Stimulated activated memory B cell treated with anti-CD40 and anti-IgM and Interleukin-4, amounts not matched to agents 10 μg/mL and 1 μg/mL and 100 μg/mL, for 72 hours (primary cell): ENCODE measurements at places on chromosomes 3 and 15.
A peak's percentile ranks its signal among the peaks of the same experiment; 100 is the strongest.

- ATAC-seq, result no peak
These were observed 3.5 kb downstream of the PLXND1 start for GRCh38 chr3:129602730-129603560.

- no peak for ATAC-seq
These were observed 263.0 kb downstream of the TLE3 start for GRCh38 chr15:69834761-69835160.

- ATAC-seq, result no peak
These were observed 198.0 kb upstream of the PFN2 start for GRCh38 chr3:150168698-150169097.

DNA sequence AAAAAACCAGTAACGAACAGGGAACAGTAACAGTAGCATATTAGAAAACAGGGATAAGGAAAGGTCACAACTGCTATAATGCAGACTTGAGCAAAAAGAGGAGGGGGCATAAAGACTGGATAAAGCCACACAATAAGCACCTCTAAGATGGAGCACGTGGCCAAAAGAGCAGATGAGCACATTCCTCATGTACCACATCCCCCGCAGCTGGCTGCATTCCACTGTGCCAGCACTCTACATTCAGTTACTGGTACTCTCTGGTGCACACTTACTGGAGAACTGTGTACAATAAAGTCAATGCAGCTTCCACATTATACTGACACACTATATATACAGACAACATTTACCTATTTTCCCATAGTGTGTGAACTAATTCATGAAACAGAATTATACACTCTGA is 64.7 kb downstream of the UBE3A start:
- no peak for ATAC-seq

- ATAC-seq, result no peak
These were observed 745.0 kb upstream of the BCHE start for GRCh38 chr3:166582236-166582635.

DNA sequence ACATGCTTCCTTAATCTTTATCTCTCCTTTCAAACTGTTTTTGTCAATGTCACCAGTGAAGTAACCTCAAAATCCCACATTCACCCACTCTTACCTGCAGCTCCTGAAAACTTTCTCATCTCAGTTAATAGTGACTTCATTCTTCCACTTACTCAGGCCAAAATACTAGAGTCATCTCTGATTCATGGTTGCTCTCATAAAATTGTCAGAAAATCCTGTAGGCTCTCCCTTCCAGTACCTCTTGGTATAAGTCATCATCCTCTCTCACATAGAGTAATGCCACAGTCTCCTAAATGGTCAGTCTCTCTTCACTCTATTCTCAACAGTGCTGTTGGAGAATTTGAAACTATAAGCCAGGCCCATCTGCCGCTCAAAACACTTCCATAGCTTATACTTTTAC is 34.9 kb upstream of the POU1F1 start:
- ATAC-seq, result no peak

GRCh38 chr3:170953736-170954135 is 45.3 kb upstream of the EIF5A2 start:
- no peak for ATAC-seq

DNA sequence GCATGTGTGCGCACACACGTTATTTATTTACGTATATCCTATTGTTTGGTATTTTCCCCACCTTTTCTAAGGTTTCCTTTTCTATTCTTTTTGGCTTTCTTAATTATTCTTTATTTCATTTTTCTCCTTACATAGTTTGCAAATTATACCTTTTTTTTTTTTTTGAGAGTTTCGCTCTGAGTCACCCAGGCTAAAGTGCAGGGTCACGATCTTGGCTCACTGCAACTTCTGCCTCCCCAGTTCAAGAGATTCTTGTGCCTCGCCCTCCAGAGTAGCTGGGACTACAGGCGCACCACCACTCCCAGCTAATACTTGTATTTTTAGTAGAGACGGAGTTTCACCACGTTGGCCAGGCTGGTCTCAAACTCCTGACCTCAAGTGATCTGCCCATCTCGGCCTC is 20.0 kb upstream of the CILP start:
- ATAC-seq, result no peak

- no peak for ATAC-seq
These were observed 66.2 kb downstream of the SAMMSON start for GRCh38 chr3:70065696-70066253.

- no peak for ATAC-seq
These were observed 63.0 kb downstream of the RPL39L start for GRCh38 chr3:187076297-187076696.

GRCh38 chr15:85588677-85589076 is 206.0 kb downstream of the KLHL25 start:
- no peak for ATAC-seq

DNA sequence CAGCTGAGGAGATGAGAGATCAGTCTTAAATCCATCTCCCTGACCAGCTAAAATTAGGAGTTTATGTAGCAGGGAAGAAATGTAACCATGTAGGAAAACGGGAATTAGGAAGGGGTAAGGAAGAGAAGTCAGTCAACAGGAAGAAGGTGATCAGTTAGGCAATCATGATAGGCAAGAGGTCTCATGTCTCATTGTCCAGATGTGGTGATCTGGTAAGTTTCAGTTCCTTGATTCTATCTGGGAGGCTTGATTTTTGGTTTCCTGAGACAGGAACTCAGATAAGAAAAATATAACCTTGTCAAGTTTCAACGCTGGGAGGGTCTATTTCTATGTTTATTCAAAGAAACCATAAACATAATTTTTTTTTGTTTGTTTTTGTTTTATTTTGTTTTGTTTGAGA is 40.3 kb upstream of the TBC1D5 start:
- no peak for ATAC-seq

- ATAC-seq, result no peak
These were observed 45.5 kb downstream of the UBE2E2 start for GRCh38 chr3:23248594-23249131.

- ATAC-seq, result no peak
These were observed 7.8 kb downstream of the GP9 start for GRCh38 chr3:129068291-129068886.

- ATAC-seq, result peak; percentile 44
These were observed 41.1 kb downstream of the LYZL4 start for GRCh38 chr3:42369304-42369703.

GRCh38 chr3:185087419-185087818 is 65.4 kb downstream of the C3orf70 start:
- ATAC-seq, result no peak

GRCh38 chr15:25852661-25853524 is 10.2 kb downstream of the ATP10A start:
- ATAC-seq, result no peak

GRCh38 chr3:171833789-171834460 is 9.2 kb upstream of the TMEM212 start:
- ATAC-seq, result no peak

DNA sequence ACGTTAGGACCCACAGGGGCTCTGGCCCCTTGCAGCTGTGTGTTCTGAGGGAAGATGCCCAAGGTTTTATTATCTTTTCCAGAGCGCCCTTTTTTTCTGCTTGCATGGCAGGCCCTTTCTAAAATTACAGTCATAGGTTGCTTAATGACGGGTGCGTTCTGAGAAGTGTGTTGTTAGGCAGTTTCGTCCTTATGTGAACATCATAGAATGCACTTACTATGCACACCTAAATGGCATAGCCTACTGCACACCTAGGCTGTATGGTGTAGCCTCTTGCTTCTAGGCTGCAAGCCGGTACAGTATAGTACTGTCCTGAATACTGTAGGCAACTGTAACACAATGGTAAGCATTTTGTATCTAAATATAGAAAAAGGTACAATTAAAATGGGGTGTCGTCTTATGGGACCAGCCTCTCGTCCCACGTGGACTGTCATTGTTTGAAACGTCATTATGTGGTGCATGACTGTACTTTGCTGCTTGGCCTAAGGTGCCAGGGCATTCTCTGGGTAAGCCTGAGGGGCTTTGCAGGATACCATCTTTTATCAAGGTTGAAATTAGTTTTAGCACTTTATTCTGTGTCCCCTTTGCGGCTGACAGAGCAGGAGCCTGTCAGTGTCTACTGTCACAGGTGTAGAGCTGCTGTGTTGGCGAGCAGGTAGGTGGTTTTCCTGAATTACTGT is 10.9 kb downstream of the KLF13 start:
- no peak for ATAC-seq

- ATAC-seq, result no peak
These were observed 637.7 kb upstream of the TBL1XR1 start for GRCh38 chr3:177835008-177835407.

- no peak for ATAC-seq
These were observed 80.2 kb upstream of the ACP3 start for GRCh38 chr3:132236701-132237651.

- ATAC-seq, result no peak
These were observed 5.0 kb downstream of the MASP1 start for GRCh38 chr3:187286467-187287059.

DNA sequence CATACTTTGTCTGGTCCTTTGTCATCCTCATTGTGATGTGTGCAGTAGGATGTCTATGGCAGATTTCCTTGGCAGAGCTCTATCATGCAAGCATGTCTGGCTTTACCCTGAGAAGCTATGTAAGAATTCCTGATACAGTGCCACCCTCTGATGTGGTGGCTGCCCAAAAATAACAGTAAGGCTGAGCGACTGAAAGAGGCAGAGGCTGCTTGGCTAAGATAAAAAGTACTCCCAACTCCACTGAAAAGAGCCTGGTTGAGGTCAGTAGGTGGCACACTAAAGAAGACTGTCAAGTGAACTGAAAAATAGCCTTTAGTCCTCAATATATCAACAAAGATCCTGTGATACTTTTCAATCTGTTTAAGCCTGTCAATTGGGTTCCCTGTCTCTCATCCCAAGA is 31.7 kb downstream of the BTLA start:
- ATAC-seq, result no peak

- peak; percentile 13 for ATAC-seq
These were observed 1.2 kb downstream of the PHC3 start for GRCh38 chr3:170180079-170180907.

GRCh38 chr15:70443486-70444273 is 319.7 kb downstream of the UACA start:
- no peak for ATAC-seq

DNA sequence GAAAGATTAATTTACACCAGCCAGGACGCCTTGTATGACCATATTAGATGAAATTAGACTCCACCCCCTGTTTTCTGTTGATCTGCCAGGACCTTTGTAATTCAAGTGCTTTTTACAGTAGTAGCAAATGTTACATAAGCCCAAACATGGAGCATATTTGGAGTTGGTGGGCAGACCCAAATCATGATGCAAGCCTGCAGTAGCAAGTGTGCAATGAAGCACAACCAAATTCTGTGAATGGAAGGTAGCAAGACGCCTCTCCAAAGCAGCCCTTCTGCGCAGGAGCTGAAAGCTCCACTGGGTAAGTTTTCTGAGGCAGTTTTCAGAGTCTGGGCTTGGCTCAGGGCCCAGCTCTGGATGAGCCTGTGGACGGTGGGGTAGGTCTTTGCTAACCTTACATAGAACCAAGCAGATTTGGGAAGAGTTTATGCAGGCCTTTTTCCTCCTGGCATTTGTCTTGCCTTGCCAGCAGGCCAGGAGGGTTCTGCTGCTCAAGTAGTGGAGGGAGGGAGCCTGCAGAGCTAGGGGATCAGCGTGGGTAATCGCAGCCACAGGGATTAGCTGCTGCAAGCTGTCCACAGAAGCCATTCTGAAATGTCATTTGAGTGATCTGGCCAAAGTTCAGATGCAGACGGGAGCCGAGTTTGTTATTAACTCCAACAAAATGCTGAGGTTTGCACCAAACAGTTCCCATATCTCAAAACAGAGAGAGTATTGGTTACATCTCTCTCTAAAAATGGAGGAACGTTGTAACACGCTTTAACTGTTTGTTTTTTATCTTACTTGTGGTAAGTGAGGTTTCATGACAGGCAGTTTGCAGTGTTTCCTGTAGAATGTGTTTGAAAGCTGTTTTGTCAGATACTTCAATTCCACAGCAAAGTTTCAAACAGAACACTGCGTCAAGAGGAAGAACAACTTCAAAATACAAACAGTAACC is 55.4 kb downstream of the PSMD6 start:
- ATAC-seq, result peak; percentile 58

- no peak for ATAC-seq
These were observed 4.5 kb downstream of the PXK start for GRCh38 chr3:58337190-58337589.

DNA sequence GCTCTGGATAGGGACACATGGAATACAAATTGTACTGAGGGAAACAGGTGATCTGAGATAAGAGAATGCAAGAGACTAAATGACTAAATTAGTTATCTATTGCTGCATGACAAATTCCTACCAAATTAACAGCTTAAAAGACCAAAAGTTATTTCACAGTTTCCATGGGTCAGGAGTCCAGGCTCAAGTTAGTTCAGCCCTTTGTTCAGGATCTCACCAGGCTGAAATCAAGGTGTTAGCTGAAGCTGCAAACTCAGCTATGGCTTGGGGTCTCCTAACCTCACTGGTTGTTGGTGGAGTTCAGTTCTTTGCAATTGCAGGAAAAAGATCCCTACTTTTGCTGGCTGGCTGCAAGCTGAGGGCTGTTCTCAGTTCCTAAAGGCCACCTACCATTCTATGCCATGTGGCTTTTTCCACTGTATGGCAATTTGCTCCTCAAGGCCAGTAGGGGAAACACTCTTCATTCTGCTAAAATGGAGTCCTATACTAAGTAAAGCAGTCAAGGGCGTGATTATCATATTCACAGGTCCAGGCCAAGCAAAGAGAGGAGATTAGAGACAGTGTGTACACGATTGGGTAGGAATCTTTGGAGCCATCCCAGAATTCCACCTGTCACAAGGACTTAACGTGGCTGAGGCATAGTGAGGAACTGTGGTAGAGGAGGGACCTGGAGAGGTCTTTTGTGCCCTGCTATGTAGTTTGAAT is 53.7 kb downstream of the THRB start:
- ATAC-seq, result no peak

- ATAC-seq, result peak; percentile 66
These were observed 504.2 kb upstream of the PROK2 start for GRCh38 chr3:72288955-72289691.

DNA sequence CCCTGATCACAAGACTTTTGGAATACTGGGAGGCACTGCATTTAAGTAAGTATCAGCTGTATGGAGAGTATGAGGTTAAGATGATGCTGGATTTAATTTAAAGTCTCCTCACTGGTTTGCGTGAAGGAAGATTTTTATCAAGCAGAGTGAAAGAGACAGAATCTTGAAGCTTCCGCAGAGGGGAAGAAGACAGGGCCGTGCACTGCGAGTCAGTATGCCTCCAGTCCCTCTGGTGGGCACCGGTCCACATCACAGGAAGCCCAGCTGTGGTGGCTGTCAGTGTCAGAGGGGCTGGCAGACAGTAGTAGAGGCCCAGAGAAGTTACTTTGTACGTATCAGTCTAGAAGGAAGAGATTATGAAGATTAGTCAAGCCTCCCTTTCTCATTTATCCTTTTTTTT is 379.0 kb upstream of the TPRG1 start:
- ATAC-seq, result no peak

DNA sequence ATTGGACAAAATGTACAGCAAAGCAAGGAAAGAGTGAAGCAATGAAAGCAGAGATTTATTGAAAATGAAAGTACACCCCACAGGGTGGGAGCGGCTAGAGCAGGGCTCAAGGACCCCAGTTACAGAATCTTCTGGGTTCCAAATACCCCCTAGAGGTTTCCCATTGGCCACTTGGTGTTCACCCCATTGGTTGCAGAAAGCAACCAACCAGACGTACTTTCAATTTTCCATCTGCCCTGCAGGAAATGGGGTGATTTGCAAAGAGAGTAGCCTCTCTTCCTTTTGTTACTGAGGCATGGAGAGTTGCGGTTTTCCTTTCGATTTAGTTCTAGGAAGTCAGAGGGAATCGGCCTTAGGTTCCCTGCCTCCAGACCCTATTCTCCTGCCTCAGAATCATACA is 2.4 kb downstream of the PML start:
- no peak for ATAC-seq

- ATAC-seq, result no peak
These were observed 27.9 kb downstream of the FRG2C start for GRCh38 chr3:75692061-75692460.
